Neuronal stem cell (in vitro differentiated cells): ENCODE measurements at places on chromosomes 7 and 10.

GRCh38 chr7:69246758-69247157 is 351.5 kb upstream of the AUTS2 start:
- DNase-seq: no peak

- DNase-seq: no peak
Observed at GRCh38 chr10:11702264-11702663, 39.9 kb upstream of the ECHDC3 start.

- no peak for DNase-seq
Observed at GRCh38 chr7:95311389-95311788, 12.9 kb downstream of the PON1 start.

DNA sequence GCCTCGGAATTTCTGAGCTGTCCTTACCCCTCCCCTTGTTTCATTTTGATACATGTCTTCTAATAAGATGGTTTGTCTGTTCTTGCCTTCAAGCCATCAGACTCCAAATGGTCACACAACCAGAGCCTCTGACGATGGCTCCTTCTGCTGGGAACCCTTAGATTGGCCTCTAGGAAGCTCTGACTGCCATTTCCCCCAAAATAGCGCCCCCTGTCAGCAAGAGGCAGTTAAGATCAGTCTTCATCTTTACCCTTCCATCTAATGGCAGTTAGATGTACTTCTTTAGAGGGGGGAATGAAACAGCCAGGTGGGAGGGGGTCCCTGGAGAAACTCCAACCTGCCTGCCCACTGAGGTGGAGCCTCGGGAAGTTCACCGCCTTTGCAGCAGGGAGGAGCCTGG is 85.8 kb upstream of the GPR22 start:
- DNase-seq: no peak

GRCh38 chr7:132425942-132426341 is 150.3 kb downstream of the PLXNA4 start:
- DNase-seq: no peak

GRCh38 chr10:129035052-129035827 is 431.8 kb upstream of the MGMT start:
- DNase-seq: no peak

DNA sequence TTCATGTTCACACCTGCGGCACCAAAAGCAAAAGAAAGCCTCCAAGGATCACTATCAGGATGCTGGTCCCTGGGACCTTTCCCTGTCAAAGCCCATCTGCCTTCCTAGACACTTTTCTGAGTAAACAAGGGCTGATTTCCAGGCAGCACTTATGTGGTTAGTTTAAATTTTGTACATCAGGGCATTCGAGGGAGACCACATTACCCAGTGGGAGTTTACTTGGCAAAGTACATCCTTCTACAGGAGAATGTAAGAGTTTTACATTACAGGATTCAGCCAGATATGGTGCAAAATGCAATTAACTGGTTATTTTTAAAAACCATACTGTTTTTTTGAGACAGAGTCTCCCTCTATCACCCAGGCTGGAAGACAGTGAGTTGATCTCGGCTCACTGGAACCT is 132.1 kb downstream of the CSTF2T start:
- DNase-seq: no peak

GRCh38 chr10:68112837-68113236 is 3.5 kb downstream of the MYPN start:
- no peak for DNase-seq

GRCh38 chr7:138588986-138589385 is 112.2 kb downstream of the SVOPL start:
- DNase-seq: no peak

DNA sequence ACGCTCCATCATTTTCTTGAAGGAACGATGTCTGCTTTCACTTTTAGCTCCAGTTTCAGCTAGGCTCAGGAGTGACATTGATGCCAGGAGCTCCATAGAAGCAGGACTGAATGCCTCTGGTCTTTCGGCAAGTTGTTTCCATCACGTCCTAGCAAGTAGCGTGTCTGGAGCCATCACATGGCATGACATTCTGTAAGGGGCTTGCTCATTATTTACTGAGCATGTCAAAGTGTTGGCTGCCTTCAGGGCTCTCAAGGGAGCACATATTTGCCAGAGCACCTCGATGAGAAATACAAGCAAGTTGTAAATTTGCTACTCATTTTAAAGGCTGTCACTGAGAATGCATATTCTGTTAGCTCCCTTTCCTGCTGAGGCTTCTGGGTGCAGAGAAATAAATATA is 131.0 kb upstream of the ITGB1 start:
- no peak for DNase-seq

DNA sequence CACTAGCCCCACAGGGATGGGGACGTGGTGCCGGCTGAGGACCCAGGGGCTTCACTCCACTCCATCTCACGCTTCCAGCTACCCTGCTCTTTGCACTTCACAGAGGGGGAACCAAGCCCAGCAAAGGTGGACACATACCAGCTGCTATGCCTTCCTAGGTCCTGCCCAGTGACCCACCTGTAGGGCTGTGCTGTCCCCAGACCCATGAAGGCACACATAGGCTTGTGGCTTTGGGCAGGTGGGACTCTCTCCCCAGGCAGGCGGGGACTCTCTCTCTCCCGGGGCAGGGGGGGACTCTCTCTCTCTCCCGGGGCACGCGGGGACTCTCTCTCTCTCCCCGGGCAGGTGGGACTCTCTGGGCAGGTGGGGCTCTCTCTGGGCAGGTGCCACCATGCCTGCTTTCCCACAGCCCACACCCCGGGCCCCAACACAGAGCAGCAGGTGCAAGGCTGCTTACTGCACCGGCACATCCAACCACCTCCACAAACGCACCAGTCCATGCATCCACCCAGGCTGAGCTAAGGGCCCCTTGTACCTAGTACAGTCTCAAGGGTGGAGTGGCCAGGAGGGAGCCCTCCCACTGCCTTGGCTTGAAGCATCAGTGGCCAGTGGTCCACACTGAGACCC is 13.8 kb upstream of the GPR146 start:
- no peak for DNase-seq
